ENCODE measurements at places on chromosomes 4 and X. TPM values are rescaled to one million over a fixed set of nuclear protein-coding genes. Genes with fewer than 3 reads are reported as not detected.

The TGIF2LX gene
- not detected for polyA plus RNA-seq

- DNase-seq = no peak
These were observed 2.1 kb upstream of the IL9R start for GRCh38 chrX:155995321-155995875.

The RIPPLY1 gene
- 0.10 TPM for polyA plus RNA-seq

DNA sequence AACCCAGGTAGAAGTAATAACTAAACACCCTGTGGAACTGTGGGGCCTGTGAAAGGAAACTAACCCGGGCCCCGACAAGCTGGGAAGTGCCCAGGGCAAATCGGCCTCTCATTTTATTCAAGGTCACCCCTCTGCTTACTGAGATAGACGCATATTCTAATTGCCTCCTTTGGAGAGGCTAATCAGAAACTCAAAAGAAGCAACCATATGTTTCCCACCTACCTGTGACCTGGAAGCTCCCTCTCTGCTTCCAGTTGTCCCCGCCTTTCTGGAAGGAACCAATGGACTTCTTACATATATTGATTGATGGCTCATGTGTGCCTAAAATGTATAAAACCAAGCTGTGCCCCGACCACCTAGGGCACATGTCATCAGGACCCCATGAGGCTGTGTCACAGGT lies 23.1 kb upstream of the DHRSX start:
- DNase-seq = no peak

DNA sequence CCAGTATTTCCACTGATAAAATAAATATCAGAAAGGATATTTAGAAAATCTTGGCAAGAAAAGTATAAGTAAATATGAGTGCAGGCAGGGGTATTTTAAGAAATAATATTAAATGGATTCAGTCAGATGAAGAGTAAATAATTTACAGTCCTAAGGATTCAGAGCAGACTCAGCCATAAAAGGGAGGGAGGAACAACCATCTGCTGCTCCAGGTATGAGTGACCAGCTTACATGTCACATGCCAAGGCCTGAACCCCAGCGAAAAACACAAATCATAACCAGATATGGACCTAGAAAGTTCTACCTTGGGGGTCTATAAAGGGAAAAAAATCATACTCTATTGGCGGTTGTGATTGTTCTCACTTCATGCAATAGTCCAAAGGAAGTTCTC lies 166.8 kb downstream of the COL4A6 start:
- DNase-seq = no peak

The AFM gene
- not detected for polyA plus RNA-seq

- DNase-seq = no peak
These were observed 477 bp downstream of the KLHL13 start for GRCh38 chrX:118115953-118116712.

DNA sequence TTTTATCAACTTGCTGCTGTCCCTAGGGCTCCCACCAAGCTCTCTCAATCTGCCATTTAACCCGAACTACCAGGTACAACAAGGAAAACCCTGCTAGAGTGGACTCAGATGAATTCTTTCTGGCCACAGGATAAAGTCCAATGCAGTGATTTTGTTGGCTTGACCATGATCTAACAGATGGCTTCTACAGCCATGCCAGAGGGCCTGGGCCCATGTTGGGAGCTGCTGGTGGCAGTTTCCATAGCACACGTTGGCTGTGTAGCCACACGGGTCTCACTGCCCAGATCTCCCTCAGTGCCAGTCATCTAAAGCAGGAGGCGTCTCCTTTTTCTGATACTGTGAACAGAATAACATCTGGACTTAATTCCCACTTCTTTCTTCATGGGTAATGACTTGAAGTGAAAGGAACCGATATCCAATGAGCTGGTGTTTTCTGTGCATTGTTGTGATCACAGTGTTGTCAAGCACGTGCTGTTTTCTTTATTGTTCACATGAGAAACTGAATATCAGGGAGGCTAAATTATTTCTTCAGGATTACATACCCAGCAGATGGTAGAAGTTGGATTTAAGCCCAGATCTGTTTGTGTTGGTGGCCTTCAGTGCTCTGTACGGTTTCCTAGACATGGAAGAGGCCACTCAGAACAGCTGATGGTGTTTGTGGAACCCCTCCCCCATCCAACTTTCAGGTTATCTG lies 85.2 kb upstream of the CLCN4 start:
- no peak for DNase-seq

GRCh38 chr4:93605163-93605562 lies 223.4 kb upstream of the ATOH1 start:
- no peak for DNase-seq

- no peak for DNase-seq
These were observed 323.0 kb downstream of the INPP4B start for GRCh38 chr4:142523111-142523510.

- no peak for DNase-seq
These were observed 2747.1 kb downstream of the PCDH7 start for GRCh38 chr4:33467291-33467690.

The KLB gene
- polyA plus RNA-seq = 0.51 TPM

- DNase-seq = no peak
These were observed 43.8 kb upstream of the CPEB2 start for GRCh38 chr4:14958436-14958835.

DNA sequence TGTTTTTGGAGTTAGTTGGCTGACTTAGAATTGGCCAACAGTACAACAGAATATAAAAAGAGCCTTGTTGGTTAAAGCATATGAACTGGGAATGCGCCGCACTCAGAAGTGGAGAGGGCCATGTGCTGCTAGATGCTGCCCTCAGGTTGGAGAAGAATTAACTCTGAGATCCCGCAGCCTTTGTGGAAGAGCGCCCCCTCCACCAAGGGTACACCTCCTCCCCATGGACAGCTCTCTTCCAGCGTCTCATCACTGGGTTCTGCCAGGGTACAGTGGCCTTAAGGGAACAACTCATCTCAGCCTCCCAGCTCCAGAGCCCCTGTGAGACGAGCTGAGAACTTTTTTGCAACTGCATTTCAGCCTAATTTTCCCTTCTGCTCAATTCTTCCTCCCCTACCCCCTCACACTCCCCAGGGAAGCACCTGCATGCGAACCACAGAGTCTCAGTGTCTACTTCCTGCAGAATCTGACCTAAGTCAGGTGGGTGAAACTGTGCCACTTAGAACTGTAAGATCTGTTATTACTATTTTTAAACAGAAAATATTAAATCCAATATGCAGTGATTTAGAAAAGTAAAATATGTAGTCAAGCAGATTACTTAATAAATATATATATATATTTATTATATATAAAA lies 380.6 kb downstream of the RAB28 start:
- no peak for DNase-seq

- no peak for DNase-seq
These were observed 748.6 kb downstream of the CCSER1 start for GRCh38 chr4:90875791-90876190.

- DNase-seq = no peak
These were observed 10.8 kb upstream of the HADH start for GRCh38 chr4:107978716-107979451.

The PLS3 gene
- polyA plus RNA-seq = 305 TPM

- DNase-seq = no peak
These were observed 16.7 kb upstream of the HAND2 start for GRCh38 chr4:173546776-173547175.

- no peak for DNase-seq
These were observed 460.5 kb upstream of the CNKSR2 start for GRCh38 chrX:20913760-20914159.

- DNase-seq = no peak
These were observed 382.4 kb upstream of the GALNT7 start for GRCh38 chr4:172786039-172786792.

The NDUFA1 gene
- 449 TPM for polyA plus RNA-seq

The FDCSP gene
- polyA plus RNA-seq = not detected

- no peak for DNase-seq
These were observed 5.0 kb upstream of the PPID start for GRCh38 chr4:158728236-158728635.
